ENCODE measurements at places on chromosomes 4 and X. TPM values are rescaled to one million over a fixed set of nuclear protein-coding genes. Genes with fewer than 3 reads are reported as not detected.

The VCX2 gene
- not detected for polyA plus RNA-seq

- DNase-seq = no peak
These were observed 93.5 kb downstream of the CBLL2 start for GRCh38 chrX:22366166-22366702.

DNA sequence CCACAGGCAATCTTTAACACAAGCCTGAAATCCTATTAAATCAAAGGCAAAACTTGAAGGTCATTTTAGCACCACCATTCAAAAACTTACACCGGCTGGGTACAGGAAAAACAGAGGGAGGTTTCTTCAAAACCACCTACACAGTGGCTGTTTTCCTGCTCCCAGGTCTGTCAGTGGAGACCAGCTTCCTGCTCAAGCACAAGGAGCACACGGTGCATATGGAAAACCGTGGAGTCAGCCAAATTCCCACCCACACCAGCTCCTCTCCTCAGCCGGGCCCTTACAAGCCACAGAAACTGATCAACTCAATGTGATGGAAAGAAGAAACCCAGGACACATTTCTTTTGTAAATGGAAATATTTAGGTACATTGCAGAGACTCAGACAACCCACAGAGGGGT is 14.3 kb upstream of the FAM241A start:
- DNase-seq = no peak

- DNase-seq = no peak
These were observed 544.8 kb upstream of the ADGRL3 start for GRCh38 chr4:60655356-60655755.

DNA sequence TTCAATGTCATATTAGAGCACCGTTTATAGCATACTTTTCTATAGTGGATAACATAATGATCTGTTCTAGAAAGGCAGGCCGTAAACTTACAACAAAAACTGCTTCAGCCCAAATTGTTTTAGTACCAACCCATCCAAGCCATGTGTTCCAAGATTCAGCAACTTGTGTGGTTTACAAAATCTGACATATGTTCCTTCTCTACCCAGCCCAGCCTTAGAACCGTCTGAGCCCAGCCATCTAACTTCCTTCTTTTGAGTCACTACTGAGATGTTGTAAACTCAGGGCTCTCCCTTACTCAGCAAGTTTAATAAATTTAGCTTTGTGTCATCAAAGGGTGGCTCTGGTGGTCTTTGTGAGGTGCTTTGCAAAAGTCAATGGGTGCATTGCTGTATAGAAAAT is 32.4 kb upstream of the REPS2 start:
- DNase-seq = no peak

The FANCB gene
- polyA plus RNA-seq = 4.1 TPM

- no peak for DNase-seq
These were observed 33.1 kb downstream of the GAB3 start for GRCh38 chrX:154717824-154718223.
